Stimulated activated CD4-positive, alpha-beta T cell treated with anti-CD3 and anti-CD28 coated beads, Interleukin-4, amount 100 ng/mL, for 48 hours (primary cell): ENCODE measurements at places on chromosomes 4 and X.
A peak's percentile ranks its signal among the peaks of the same experiment; 100 is the strongest.

- DNase-seq: no peak
These were observed 138.9 kb upstream of the PSAPL1 start for GRCh38 chr4:7573576-7574091.

GRCh38 chr4:140044337-140044902 is 109.6 kb downstream of the MAML3 start:
- DNase-seq: no peak

DNA sequence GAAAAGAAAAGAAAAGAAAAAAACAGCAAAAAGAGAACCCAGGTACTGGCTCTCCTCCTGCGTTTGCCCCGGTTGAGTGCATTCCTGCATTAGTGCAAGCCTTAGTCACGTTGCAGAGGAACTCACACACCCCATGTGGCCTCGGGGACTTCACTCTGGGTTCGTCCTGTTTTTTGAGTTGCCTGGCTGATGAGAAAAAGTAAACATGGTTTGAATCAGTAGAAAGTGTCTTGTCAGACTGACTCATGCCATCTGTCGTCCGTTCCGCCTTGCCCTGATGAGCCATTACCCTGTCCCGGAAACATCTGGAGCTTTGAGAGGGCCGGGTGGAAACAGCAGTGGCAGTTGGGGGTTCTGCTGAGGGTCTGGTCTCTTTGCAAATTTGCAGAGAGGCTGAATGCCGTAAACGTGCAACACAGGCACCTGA is 16.3 kb downstream of the CD99 start:
- no peak for DNase-seq

GRCh38 chr4:153638999-153639398 is 45.1 kb upstream of the TLR2 start:
- no peak for DNase-seq

DNA sequence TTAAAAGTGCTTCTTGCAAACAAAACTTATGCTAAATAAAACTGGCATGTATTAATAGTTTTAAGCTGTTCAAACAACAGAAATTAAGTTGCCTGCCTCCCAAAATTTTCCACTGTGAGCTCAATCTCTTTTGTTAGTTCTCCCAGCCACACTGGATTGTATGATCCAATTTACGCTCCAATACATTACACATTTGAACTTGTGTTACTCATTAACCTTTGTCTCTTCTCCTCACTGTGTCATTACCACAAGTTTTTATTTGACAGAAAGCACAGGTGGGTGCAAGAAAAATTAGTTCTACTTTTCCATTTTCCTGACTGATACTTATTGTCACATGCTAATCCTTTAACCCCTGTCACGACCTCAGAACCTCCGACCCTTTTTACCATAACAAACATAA is 55.5 kb downstream of the SHISA3 start:
- DNase-seq: no peak

DNA sequence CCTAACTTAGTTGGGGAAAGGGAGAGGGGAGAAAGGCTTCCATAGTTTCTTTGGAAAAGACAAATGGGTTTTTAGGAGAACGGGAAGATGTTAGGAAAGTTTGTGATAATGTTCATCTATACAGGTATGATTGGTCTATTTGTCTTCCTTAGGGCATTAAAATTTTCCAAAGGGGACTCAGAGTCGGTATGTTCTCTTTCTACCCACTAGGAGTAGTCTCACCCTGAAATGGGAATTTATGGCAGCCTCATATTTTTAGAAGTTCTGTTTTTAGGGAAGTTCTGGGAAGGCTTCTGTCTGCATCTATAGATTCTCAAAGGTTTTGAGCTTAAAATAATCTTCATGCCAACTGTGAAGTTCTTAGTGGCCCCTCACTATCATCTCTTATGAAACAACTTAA is 637.3 kb downstream of the ADGRL3 start:
- DNase-seq: no peak

- no peak for DNase-seq
These were observed 33.6 kb upstream of the CCNG2 start for GRCh38 chr4:77123411-77123810.

- no peak for DNase-seq
These were observed 355.7 kb upstream of the GNPDA2 start for GRCh38 chr4:45082101-45082500.

GRCh38 chr4:68267433-68267944 is 22.0 kb upstream of the TMPRSS11B start:
- DNase-seq: no peak

- DNase-seq: no peak
These were observed 30.7 kb upstream of the SMARCA5 start for GRCh38 chr4:143482840-143483239.

- no peak for DNase-seq
These were observed 223.0 kb upstream of the EPHA5 start for GRCh38 chr4:65893271-65893670.

- no peak for DNase-seq
These were observed 66.1 kb upstream of the ACSL1 start for GRCh38 chr4:184891816-184892397.

GRCh38 chr4:2268357-2269205 is 6.7 kb upstream of the MXD4 start:
- DNase-seq: no peak

DNA sequence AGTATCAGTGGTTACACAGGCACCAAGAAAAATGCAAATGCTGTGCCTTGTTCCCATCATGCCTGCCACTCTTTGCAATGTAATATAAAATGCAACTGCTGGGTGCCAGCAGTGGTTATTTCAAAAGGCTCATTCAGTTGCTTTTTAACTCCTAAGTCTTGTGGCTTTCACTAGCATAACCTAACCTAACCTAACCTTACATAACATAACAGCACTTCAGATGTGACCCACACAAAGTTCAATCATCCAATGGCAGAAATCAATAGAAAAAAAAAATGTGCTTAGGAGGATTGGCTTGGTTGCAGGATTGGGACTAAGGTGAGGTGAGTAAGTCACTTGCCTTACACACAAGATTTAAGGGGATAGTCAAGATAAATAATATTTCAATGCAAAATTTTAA is 60.2 kb upstream of the VMA21 start:
- no peak for DNase-seq

- no peak for DNase-seq
These were observed 66.4 kb upstream of the HHIP start for GRCh38 chr4:144579411-144580030.

GRCh38 chr4:24887881-24888430 is 24.9 kb downstream of the CCDC149 start:
- DNase-seq: no peak

GRCh38 chrX:40391662-40392061 is 189.1 kb upstream of the ATP6AP2 start:
- no peak for DNase-seq

DNA sequence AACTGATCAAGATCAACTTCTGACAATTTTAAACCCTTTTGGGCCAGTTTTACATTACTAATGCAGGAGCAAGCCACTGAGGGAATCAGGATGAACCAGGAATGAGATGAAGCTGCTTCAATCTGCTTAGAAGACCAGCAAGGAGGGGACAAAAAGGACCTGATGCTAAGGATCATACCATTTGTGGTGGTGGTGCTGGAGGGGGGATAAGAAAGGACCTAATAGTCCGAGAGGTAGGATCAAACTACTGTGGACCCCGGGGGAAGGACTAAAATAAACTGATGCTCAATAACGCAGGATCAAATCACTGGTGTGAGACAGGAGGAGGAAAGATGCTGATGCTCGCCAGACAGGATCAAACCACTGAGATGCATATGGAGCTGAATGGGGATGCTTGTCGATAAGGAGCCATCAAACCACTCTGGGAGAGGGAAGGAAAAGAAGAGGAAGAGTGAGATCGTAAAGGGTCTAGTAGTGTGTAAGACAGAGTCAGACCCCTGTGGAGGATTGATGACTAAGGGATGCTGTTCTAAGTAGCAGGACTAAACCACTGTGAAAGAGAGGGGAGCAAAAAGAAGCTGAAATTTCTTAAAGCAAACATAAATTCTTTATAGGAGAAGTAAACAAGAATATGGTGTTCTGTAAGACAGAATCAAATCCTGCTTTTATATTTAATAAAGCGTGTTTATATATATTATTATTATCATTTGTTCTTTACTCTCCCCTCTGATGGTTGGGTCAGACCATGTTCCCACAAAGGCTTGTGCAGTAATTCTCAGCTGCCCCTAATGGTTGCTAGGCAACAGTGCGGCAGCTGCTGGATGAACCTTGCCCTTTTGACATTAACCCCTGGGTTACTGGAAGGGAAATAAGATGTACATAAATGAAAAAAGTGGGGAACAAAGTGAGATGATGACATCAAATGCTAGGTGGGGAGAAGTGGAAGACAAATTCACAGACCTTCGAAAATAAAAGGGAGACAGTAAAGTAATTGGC is 432.5 kb upstream of the FGF16 start:
- no peak for DNase-seq

DNA sequence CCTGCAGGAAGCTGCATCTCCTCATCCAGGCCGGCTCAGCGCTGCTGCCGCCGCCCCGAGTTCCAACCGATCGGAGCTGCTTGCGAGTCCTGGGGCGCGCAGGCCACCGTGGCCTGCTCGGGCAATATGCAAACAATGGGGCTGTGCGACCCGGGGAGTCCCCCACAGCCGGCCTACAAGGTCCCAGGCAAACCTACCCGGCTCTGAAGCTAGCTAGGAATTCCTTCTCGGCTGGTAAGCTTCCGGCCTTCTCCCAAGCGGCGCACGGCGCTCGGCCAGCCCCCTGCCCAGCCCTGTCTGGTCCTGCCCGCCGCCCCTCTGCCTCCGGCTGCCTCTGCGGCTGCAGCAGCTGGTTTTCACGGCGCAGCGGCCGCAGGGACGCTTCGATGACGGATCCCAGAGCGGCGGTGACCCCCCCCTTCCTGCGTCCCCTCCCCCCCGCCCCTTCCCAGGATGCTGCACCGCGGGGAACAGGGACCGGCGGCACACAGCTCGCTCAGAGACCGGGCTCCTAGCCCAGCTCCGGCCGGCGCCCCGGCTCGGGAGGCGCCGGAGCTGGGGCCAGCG is 59.4 kb downstream of the TSC22D3 start:
- DNase-seq: no peak

- DNase-seq: no peak
These were observed 386.1 kb upstream of the CNKSR2 start for GRCh38 chrX:20988118-20988517.

DNA sequence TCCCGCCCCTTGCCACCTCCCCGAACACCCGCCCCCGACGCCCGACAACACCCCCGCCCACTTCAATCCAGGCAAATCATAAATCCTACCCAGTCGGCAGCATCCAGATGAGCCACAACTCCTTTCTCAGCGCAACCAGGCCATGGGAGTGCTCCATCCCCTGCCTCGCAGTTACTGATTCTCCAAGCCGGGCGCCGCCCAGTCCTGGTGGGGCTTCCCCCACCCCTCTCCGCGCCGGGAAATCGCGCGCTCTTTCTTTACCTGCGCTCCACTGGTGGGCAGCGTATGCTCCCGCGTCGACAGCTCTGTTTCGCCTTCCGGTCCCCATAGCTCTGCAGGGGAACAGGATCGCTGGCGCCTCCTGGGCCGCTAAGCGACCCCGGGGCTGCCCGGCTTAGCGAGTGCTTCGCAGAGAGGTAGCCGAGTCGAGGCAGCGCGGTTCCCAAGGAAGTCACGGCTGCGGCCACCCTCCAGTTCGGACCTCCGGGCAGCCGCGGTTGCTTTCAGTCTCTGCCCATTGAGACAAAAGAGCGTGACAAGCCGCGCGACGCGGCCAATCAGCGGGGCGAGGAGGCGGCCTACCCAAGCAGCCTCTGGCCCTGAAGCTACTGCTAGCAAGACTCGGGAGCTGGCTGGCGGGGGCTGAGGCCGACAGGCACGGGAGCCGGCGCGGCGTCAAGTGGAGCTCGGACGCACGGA is 43.7 kb upstream of the TMSB15B start:
- DNase-seq: peak; percentile 46

- DNase-seq: no peak
These were observed 46.7 kb upstream of the WDR1 start for GRCh38 chr4:10163296-10163695.

DNA sequence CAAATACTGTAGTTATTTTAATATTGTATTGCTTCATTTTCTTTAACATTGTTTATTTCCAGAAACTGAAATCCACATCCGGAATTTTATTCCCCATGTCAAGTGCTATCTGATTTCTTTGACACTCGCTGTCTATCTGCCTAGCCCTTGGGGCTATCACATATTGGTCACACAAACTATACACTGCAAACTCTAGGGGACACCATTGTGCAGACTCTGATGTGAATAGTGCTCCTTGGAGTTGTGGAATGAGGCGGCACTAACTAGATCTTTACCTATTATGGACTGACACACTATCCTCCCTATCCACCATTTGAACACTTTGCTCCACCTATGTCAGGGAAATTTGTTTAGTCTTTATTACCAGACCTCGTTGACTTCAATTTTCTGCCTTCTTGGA is 534.5 kb downstream of the GLUD2 start:
- no peak for DNase-seq

GRCh38 chr4:16794816-16795445 is 103.5 kb downstream of the LDB2 start:
- peak; percentile 18 for DNase-seq

- no peak for DNase-seq
These were observed 10.3 kb downstream of the EGFL6 start for GRCh38 chrX:13579661-13580060.

DNA sequence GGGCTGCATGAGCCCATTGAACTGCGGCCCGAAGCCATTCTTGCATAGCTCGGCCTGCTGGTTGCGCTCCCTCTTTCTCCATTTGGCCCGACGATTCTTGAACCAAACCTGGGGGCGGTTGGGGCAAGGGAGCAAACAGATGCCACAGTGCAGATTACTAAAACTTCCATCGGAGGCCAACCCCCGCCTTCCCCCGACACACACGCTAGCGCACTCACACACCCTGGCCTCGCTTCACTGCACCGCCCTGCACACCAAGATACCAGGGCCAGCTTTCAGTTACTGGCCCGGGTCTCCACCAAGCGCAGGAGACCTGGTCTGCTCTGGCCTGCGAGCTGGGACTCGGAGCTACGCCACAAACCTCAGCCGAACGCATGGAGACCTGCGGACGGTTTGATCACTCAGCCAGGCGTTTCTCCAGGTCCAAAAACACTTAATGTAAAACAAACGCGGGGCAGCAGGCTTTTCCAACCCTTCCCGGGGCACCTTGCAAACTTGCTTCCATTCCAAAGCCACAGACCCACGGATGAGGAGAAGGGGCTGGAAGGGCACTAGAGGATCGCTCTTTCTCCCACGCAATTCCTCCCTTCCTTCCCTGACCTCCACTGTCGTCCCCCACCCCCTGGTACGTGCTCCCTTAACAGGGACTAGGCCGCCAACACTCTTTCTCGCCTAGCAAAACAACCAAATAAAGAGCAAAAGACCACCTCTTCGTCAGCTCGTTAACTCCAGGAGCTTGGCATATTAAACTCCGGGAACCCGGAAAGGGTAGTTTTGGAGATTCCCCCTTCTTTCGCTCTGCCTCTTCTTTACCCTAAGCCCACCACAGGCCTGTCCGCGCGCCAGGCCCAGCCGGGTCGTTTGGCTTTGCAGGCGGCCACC is 4.1 kb downstream of the PITX2 start:
- DNase-seq: no peak

GRCh38 chrX:30680618-30681017 is 27.4 kb downstream of the GK start:
- no peak for DNase-seq

GRCh38 chr4:174069848-174070330 is 213.6 kb downstream of the FBXO8 start:
- no peak for DNase-seq
